Effector CD4-positive, alpha-beta T cell (primary cell): ENCODE measurements at places on chromosomes 3 and 15.

DNA sequence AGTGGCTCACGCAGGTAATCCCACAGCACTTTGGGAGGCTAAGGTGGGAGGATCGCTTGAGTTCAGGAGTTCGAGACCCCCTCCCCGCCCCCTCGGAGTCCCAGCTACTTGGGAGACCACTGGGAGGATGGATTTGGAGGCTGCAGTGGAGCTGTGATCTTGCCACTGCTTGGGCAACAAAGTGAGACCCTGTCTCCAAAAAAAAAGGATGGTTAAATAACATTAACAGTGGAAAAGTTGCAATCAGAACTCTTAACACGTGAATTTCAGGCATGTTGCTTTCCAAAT lies 1.4 kb upstream of the TMEM87A start:
- DNase-seq = no peak

- no peak for DNase-seq
Measured at GRCh38 chr15:63986751-63987341, 59.4 kb downstream of the DAPK2 start.

GRCh38 chr3:155572085-155572484 lies 172.8 kb downstream of the PLCH1 start:
- no peak for DNase-seq

GRCh38 chr3:98657457-98657856 lies 64.0 kb upstream of the CPOX start:
- DNase-seq = peak; percentile 4

GRCh38 chr3:194374935-194375334 lies 5.4 kb upstream of the LRRC15 start:
- no peak for DNase-seq

GRCh38 chr3:171258316-171258715 lies 201.9 kb downstream of the TNIK start:
- DNase-seq = no peak
